ENCODE measurements at places on chromosomes 7 and 10.

GRCh38 chr7:84040355-84040754 lies 154.2 kb downstream of the SEMA3A start:
- DNase-seq, result no peak

DNA sequence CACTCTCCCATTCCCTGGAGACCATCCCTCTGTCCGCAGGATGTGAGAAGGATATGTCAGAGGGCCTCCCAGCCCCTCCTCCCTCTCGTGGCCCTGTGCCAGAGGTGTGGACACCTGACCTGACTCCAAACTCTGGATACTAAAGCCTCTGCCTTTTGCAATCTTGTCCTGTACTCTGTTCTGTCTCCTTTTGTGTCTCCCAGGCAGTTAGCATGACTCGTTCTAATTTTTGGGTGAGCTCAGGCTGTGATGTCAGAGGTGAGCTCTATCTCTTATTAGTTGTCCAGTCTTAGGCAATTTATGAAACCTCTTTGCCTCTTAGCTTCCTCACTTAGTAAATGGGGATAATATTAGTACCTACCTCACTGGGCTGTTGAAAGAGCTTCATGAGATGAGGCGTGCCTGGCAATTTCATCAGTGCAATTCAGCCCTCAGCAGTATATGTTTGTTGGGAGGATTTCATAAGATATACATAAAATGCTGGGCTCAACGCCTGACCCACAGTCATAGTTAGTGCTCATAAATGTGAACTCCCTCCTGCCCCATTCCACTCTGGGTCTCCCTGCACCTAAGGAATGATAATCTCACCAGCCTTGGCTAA lies 10.9 kb downstream of the MARVELD1 start:
- DNase-seq, result peak; percentile 32

DNA sequence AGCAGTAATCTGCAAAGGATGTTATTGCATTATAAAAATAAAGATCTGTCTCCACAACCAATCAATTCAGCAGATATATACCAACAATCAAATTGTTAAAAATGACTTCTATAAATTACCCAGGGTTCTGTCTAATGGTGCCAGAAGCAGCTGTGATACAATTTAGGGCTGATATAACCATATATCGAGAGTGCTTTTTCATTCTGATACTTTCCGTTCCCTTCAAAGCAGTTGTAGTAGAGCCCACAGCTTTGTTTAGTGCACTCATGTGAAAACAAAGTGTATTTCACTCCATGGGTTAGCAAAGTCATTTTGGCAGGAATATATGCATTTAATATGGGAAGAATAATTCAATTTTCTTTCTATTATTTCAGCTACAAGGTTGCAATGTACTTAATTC lies 83.1 kb upstream of the CHCHD3 start:
- no peak for DNase-seq

- DNase-seq, result no peak
Observed at GRCh38 chr10:126049759-126050700, 153.7 kb downstream of the FANK1 start.

- no peak for DNase-seq
Observed at GRCh38 chr10:43695321-43695720, 46.6 kb upstream of the ZNF32 start.

DNA sequence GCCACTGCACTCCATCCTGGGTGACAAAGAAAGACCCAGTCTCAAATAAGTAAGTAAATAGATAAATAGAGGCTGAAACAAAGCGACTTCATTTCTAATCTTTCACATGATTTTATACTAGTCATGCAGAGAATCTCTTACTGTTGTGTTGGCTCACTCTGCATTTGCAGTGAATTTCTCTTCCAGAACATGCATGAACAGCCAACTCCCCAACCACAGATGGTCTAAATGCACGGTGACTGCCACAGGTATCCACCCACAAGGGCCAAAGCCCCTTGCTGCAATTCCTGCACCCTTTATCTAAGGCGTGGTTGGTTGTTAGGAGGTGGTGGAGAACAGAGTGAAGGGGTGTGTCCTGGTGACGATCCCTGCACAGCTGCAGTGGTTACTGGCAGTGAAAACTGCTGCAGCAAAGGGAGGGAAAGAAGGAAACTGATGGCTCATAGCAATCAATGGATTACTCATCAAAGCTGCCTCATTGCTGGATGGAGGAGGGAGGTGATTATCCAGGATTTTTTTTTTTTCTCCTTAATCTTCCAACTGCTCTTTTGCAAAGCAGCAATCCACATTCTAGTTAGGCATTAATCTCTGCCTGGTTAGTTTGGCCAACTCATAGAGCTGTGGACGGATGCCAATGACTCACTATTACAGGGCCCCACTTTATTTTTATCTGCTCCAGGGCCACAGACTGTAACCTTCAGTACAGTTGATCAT lies 50.6 kb downstream of the PRTFDC1 start:
- no peak for DNase-seq

- DNase-seq, result no peak
Observed at GRCh38 chr10:323651-324293, 188.5 kb downstream of the ZMYND11 start.

DNA sequence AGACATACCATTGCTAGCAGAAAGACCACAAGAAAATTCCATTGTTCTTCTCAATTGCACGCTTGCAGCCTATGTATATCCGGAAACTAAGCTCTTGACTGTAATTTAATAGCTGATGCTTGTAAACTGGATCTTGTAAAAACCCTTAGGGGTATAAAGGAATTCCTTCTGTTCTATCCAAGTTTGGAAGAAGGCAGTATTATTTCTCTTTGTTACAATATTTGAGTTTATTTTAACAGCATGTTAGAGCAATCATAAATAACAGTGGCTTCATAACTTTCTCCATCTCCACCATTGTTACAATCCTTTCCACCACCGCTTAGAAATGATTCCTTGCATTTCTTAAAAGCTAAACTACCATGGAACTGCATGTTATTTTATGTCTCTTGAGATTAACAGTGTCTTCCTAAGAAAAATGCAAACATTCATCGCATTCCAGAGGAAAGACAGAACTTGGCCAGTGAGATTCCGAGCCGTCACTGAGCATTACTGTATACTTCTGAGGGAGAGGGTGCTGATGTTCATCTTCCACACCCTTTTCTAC lies 92.5 kb downstream of the TRIL start:
- DNase-seq, result no peak

- DNase-seq, result no peak
Observed at GRCh38 chr10:644943-645334, 44.5 kb downstream of the DIP2C start.

DNA sequence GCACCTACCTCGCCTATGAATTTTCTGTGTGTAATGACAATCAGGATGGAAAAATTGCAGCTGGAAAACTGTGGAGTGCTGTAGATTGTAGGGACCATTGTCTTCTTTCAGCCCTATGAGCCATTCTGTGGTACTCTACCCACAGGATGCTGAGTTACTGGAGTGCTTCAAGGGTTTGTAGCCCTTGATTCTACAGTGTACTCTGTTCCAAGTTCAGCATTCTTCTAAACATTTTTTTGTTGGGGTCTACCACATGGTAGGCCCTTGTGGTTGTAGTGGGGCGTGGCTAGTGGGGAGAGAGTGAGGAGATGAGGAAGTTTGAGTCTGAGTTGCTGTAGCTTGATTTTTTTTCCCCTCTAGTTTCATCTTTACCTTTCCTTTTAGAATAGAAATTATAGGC lies 33.5 kb downstream of the REEP3 start:
- no peak for DNase-seq

GRCh38 chr7:23191022-23191421 lies 9.2 kb downstream of the NUP42 start:
- no peak for DNase-seq

DNA sequence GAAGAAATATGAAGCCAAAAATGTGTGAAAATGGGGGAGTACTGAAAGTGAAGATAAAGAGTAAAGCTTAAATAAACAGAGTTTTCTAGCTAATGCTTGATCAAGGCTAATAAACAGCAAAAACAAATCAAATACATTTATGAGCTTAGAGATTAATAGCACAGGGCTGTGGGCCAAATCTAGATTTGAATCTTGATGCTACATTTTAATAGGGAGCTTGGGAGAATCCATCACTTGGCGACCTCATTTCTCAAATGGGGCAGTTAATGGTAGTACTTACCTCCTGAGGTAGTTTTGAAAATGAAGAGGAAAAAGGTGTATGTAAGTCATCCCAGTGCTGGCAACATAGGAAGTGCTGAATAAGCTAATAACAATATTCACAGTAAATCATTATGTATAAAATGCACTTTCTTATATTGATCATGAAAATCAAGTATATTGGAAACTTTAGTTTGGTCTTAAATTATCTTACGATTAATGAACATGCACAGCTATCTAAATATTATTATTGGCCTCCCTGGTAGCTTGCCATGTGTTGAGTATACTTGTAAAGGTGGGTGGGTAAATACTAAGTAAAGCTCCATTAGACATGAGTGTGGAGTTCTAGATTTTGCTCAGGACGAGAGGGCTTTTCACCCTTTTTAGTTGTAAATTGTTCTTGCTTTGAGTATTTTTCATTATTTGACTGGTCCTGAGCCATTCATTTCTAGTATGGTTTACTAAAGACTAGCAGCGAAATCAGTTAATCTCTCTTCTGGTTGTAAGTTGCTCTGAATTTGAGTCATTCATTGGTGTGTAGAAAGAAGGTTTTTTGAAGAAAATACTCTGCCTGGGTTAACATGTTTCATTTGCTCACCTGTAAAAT lies 5.1 kb downstream of the BICC1 start:
- DNase-seq, result no peak

DNA sequence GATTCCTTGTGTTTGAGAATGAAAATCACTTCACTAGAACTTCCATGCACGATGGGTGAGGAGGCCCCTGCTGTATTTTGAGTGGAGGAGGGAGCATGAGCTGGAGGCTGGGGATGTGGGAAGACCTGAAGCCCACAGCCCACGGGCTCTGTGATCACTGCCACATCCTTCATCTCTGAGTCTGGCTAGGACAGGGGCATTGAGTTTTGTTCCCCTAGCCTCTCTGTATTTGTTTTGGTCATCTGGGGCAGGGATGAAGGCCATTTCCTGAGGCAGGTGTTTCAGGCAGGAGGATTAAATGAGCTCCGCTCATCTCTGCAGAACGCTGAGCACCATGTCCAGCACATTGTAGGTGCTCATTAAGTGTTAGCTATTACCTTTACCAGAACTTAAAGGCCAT lies 293.6 kb downstream of the GLRX3 start:
- DNase-seq, result no peak

- DNase-seq, result no peak
Observed at GRCh38 chr7:125504848-125505247, 575.2 kb upstream of the POT1 start.

DNA sequence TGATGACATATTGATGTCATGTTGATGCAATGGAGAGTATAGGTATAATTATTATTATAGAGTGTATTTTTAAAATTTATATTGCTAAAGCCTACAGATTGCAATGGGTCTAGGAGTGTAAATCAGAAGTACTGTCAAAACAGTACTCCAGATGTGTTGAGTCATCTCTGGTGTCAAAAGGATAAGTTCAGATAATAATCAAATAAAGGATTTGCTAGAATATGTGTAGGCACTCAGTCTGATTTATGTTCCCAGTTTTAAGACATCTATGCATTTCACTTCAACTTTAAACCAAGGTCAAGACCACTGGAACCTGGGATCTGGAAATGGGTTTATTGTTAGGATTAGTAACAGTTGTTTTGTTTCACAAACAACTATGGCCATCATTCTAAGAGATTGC lies 342.3 kb upstream of the BMPER start:
- no peak for DNase-seq

- peak; percentile 70 for DNase-seq
Observed at GRCh38 chr7:99120501-99120900, 23.4 kb downstream of the SMURF1 start.

DNA sequence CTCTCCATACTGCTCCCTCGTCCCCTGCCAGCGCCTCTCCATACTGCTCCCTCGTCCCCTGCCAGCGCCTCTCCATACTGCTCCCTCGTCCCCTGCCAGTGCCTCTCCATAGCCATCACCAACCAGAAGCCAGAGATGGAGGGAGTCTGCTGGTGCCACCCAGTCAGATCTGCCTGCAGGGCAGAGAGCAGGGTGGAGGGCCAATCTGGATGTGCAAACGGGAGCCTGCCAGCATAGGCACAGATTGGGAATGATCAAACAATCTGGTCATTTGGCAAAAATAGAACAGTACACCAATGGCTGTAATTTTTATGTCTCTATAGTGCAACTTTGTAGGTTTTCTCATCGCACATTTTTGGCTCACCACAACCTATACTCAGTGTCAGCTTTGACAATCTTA lies 76.9 kb upstream of the LRRC4 start:
- no peak for DNase-seq

DNA sequence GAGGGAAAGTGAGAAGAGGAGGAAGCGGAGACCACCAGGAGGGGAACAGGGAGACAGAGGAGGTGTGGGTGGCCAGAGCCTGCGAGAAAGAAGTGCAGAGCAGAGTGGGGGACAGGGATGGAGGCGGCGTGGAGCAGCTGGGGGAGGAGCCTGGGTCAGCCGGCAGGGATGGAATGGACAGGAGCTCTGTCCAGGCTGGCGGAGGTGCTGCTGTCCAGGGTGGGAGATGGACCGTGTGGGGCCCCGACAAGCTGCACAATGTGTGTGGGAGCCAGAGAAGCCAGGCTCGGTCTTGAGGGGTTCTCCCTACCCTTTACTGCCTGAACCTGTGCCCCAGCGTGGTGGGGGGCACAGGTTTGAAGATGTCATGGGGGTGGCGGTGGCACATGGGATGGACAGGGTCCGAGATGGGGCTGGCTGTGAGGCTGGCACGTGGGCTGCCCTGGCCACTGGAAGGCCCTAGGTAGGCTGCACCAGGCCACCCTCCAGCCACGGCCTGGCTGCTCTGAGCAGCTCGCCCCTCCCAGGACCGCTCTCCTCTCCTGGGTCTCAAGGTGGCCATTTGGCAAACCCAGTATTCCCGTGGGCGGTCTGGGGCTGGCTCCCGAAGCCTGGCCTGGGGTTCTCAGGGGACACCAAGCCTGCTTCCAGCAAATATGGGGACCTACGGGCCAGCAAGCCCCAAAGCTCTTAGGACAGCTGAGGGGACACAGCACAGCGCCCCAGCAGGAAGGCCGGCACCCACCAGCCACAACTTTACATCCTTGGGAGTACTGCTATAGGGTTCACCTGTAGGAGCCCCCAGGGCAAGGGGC lies 32.3 kb downstream of the YKT6 start:
- DNase-seq, result no peak

DNA sequence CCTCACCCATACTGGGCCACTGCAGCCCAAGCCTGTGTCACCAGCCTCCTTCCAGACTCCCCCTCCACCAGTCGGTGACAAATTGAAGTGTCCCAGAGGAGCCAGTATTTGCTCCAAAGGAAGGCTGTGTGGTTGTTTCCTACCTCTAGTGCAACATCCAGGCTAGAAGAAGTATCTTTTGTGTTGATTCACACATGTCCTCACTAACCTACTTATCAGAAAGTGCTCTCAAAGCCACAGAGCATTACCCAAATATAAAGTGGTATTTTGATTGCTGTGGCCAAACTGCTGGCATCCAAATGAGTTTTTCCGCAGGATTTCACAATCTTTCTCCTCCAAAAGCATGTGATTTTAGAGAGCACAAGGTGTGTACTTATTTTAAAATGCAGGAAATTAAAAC lies 134.8 kb downstream of the CUL2 start:
- no peak for DNase-seq

GRCh38 chr7:48109848-48110663 lies 21.0 kb downstream of the UPP1 start:
- DNase-seq, result no peak

- no peak for DNase-seq
Observed at GRCh38 chr7:41451826-41452225, 251.1 kb downstream of the INHBA start.

GRCh38 chr7:114939484-114940097 lies 17.7 kb downstream of the MDFIC start:
- DNase-seq, result no peak

Measured in SIG-M5 (cell line).